ENCODE measurements at places on chromosomes 3 and 15.
A peak's percentile ranks its signal among the peaks of the same experiment; 100 is the strongest.

GRCh38 chr3:70737666-70738290, 425.3 kb upstream of the MDFIC2 start:
- DNase-seq, result no peak

DNA sequence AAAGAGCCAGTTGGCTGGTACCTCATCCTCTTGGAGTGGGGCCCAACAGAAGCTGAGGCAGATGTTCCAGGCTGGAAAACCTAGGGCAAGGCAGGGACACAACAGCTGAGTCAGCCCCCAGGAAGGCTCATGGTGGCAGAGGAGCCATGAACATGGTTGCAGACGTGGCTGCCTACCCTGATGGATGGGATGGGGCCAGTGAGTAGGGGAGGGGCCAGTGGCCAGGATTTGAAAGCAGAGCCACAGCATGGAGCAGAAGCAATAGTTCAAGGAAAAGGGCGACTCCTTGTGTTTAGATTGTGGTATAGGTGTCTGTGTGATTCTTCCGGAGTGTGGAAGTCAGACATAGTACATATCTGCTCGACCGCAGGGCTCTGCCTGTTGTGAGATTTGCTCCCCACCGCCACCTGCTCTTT, 24.2 kb downstream of the PXYLP1 start:
- DNase-seq, result peak; percentile 94

DNA sequence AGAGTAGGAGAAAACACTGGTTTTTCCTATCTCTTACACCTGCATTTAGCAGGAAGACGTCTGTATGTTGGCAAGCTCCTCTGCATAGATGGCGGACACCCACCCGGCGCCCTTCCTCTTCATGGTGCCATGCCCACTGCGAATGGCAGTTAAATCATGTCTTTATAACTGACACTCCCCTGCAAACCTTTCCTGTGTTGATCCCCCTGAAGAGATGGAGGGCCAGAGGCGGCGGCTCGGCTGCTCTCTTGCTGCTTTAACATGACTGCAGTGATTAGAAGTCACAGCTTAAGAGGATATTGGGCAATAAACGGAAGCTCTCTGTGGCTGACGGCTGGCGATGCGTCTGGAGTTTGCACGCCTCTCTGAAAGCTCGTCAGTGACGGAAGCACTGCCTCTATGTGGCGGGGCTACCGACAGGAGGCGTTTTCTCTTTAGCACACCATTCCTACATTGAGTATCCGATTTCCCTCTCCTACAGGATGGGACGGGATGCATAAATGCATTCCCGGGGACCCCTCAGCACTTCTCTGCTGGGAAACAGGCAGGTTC, 25.5 kb upstream of the SNRPA1 start:
- peak; percentile 11 for DNase-seq

- peak; percentile 33 for DNase-seq
Observed at GRCh38 chr15:40047415-40048210, 8.6 kb upstream of the SRP14 start.

DNA sequence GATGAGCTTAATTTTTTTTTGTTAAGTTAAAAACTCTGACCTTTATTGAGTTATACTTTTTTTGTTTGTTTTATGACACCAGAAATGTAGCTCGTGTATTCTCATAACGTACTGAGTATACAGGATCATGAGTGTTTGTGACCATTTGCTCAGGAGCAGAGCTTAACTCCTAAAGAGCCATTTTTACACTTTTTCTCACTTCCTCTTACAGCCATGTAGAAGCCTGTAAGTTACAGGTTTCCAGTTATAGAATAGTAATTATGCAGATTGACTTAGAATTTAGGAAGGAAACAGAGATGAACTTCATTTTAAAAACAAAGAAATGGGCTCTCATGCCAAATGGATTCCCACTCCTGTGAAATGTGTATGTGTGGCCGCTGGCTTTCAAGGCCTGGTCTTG, 151.7 kb downstream of the MCTP2 start:
- DNase-seq, result no peak

DNA sequence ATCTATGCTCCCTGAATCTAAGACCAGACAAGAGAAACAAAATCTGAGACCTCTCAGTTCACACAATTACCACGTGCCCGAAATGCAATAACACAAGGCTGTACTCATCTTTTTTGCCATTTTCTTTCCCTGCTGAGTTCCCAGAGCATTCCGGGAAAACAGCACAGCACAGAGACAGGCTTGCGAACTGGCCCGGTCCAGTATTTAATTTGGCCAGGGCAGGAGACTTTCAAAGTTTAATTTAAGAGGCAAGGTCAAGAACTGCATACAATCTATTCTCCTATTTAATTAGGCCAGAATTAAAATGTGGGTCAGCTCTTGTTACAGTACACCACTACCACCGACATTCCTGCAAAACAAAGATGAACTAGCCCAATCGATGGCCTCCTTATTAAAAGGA, 87.5 kb upstream of the SNRPA1 start:
- DNase-seq, result no peak

- no peak for DNase-seq
Observed at GRCh38 chr3:99315896-99316295, 322.5 kb upstream of the COL8A1 start.

- no peak for DNase-seq
Observed at GRCh38 chr15:72082176-72082575, 35.8 kb downstream of the MYO9A start.

- no peak for DNase-seq
Observed at GRCh38 chr15:71571641-71572040, 238.7 kb upstream of the NR2E3 start.

- no peak for DNase-seq
Observed at GRCh38 chr3:123055352-123055751, 11.5 kb upstream of the PDIA5 start.

- peak; percentile 49 for DNase-seq
Observed at GRCh38 chr3:150252462-150252861, 155.6 kb upstream of the TSC22D2 start.

DNA sequence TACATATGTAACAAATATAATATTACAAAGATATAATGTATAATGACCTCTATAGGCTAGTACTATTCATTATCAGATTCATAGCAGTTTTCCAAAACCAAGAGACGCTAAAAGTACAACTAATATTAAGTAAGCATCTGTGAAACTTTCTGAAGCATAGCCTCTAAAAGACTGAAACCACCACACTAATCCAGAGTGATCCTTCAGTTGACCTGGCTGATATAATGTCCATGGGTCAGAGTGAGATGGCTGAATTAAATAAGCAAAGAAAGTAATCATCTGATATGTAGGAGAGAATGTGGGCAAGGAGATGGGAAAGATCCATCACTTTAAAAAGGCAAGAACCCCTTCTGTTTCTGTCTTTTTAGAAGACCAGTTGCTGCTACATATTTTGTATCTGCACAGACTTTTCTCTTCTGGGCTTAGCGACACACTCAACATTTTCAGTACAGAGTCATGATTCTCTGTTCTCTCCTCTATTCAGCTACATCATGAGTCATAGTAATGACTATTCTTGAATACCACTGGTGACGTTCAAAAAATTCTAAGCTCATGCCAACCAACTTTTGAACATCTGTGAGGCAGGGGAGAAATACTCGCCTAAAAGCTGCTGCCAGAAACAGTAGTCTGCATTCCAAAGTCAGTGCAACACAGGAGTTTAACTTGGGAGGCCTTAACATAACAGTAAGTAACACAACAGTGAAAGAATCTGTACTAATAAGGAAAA, 149.6 kb downstream of the MAGI1 start:
- DNase-seq, result peak; percentile 69

DNA sequence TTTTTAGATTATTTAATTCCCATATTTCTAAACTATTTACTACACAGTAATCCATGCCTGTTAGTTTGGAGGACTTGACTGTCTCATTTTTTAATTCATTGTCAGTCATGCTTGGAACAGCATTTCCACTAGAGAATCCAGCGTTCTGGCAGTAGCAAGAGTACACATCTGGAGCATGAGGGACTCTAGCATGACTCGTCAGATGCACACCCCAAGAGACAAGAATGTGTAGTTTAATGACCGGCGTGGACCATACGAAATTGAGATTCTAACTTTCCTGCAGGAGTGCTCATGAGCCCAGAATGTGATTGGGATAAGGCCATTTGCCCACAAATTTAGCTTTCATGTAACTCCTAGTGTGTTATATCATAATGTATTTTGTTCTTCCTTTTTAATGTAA, 48.9 kb downstream of the ASB7 start:
- DNase-seq, result no peak

DNA sequence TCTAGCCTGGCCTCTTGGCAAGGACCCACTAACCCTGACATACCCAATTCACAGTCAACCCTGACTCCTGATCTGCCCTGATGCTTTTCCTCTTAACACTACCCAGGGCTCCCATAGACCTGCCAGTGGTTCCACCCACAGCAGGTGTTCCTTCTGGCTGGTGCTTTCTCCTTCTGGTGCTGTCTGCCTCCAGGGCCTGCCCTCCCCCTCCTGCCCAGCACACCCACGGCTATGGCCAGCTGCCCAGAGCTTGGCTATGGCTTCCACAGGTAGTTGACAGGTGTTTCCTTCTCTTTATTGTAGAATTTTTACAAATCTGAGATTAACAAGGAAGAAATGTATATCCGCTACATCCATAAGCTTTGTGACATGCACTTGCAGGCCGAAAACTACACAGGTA, 46.5 kb upstream of the MANF start:
- DNase-seq, result no peak
